Activated CD4-positive, alpha-beta T cell treated with anti-CD3 and anti-CD28 coated beads, Interleukin-2, amount 50 U/mL, for 4 hours (primary cell): ENCODE measurements at places on chromosomes 4 and X.

DNA sequence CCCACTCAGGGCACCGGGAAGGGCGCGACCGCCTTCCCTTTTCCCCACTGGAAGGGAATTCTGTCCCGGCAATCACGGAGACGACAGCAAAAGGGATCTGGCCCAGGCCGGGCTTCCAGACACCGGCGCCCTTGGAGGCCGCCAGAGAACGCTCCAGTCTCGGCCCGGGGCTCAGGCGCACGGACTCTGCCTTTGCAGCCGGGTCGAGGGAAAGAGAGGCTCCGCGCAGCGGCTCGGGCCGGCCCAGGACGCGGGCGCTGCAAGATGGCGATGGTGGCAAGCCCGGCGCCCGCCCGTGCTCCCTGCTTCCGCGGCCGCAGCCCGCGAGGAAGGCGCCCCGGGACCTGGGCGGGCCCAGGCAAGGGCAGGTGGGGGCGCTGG, 1.1 kb downstream of the CTBP1 start:
- DNase-seq, result no peak

DNA sequence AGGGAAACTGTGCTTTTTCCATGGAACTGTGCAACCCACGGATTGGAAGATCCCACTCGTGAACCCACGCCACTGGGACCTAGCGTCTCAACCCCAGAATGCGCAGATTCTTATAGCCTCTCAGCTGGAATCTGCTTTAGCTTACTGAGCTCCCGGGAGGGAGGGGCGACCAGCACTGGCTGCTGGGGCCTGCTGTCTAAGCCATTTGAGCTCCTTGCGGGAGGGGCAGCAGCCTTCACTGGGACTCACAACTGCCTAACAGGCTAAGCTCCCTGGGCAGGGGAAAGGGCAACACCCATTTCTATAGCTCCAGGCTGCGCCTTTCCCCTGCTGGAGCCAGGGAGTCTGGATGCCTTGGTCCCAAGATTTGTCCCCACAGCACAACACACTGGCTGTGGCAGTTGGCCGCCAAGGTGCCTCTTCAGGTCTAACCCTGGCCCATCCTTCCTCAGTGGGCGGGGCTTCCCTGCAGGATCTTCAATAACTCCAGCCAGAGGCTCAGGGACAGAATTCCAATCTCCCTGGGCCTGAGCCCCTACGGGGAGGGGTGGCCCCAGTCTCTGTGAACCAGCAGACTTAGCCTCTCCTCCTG, 451.7 kb upstream of the PITX2 start:
- DNase-seq, result no peak

DNA sequence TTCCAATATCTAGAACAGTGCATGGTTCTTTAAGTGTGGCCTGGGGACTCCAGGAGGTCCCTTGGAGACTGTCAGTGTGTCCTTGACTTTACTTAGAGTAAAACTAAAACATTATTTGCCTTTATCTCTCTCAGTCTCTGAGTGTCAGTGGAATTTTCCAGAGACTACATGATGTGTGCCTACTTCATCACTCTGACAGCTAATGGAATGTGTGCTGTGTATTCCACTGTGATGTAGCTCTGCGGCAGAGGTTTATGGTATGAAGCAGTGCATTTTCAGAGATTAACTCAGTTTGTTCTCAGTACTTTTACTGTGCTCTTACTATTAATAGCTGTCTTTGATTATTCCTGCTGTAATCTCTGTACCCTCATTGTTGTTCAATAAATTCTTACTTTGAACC, 85.6 kb downstream of the MANBA start:
- no peak for DNase-seq

DNA sequence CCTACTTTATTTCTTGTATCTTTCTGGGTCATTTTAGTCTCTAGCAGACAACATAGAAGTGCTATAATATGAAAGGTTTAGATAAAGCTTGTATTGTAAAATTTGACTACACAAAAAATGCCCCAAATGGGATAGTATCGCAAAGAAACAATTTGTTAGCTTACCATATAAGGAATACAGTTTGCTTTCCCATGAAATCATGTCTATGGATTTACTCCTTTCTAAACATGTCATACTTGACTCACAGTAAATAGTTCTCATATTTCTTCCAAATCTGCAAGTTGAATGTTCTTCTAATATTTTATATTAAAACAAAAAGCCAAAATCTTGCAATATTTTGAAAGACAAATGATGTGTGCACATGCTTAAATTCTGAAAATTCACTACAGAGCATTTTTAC, 103.9 kb downstream of the PPA2 start:
- DNase-seq, result no peak

- no peak for DNase-seq
Measured at GRCh38 chrX:103666202-103667107, 20.0 kb downstream of the MORF4L2 start.

DNA sequence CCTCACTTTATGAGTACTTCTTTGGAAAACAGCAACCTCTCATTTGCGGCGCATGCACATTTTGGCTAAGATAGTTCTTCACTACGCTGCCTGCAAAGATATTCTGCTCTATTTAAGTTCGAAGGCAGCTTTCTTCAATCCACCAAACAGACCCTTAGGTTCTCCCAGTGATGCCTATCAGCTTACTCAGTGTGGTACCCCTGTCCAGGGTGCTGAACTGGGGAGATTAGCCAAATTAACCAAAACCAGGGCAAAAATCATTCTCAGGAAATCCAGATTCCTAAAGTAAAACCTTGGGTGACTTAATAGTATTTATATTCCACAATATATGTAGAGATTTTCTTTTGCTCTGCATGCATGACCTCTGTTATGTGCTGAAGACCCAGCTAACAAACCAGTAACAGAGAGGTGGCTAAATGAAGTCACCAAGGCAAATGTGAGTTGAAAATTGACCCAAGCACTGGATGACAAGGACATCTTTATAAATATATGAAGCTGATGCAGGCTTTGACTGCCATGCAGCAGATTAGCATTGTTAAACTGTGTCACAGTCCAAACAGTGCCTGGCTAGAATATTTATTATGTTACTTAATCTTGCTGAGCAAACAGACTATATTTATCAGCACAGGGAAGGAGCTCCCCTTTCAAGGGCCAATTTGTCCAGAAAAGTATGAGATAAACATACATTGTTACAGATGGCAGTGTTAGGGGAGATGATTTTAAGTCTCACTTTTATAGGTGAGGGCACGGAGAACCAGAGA, 418.2 kb downstream of the STIM2 start:
- no peak for DNase-seq

- no peak for DNase-seq
Measured at GRCh38 chr4:114146947-114147618, 167.6 kb upstream of the ARSJ start.

GRCh38 chrX:150063138-150063518, 124.8 kb upstream of the EOLA2 start:
- DNase-seq, result no peak

- DNase-seq, result no peak
Measured at GRCh38 chr4:148445860-148446330, 3.7 kb upstream of the NR3C2 start.

DNA sequence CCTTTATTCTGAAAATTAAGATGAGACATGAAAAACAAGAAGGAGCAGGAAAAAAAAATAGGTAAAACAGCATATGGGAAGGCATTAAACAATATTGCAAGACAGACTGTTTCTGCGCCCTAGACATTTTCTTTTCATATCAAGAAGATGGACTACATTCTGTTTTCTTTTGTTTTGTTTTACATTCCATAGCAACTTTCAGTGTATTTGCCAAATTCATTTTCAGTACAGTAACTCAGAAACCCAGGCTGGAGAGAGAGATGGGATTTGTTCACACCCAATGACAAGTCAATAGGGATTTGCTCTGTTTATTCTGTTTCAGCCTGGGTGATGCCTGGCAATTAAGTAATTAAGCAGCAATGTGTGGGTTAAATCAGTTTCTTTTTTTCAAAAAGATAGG, 892.8 kb upstream of the DIAPH2 start:
- no peak for DNase-seq
